Smooth muscle cell of the pulmonary artery (primary cell): ENCODE measurements at places on chromosomes 5 and 9. TPM values are rescaled to one million over a fixed set of nuclear protein-coding genes. Genes with fewer than 3 reads are reported as not detected.

Gene NR5A1
- total RNA-seq = not detected in 2 replicates

Gene RABGAP1
- total RNA-seq = 52.0 and 63.9 TPM in 2 replicates

Gene NXNL2
- total RNA-seq = 1.1 and 1.3 TPM in 2 replicates

Gene C9orf72
- 3.4 and 6.3 TPM in 2 replicates for total RNA-seq

Gene GKAP1
- 0.50 and 0.52 TPM in 2 replicates for total RNA-seq

Gene ADGRD2
- total RNA-seq = not detected in 2 replicates

Gene CDH9
- total RNA-seq = not detected in 2 replicates

Gene VAV2
- 26.5 and 28.2 TPM in 2 replicates for total RNA-seq

Gene C5orf52
- not detected in 2 replicates for total RNA-seq
